Hair follicle dermal papilla cell (primary cell): ENCODE measurements at places on chromosomes 5 and 9. TPM values are rescaled to one million over a fixed set of nuclear protein-coding genes. Genes with fewer than 3 reads are reported as not detected.

The OR1Q1 gene
- 0.36 and 0.65 TPM in 2 replicates for total RNA-seq

The GOLGA1 gene
- total RNA-seq: 10.4 and 13.6 TPM in 2 replicates

The DMRT3 gene
- total RNA-seq: not detected in 2 replicates

The SV2C gene
- not detected in 2 replicates for total RNA-seq

The N4BP3 gene
- total RNA-seq: 0.32 and 0.36 TPM in 2 replicates

The CDKN2B gene
- 17.9 and 22.1 TPM in 2 replicates for total RNA-seq

The TAS2R1 gene
- total RNA-seq: not detected in 2 replicates

The IRX2 gene
- total RNA-seq: 28.6 and 29.6 TPM in 2 replicates

The ASPN gene
- 38.5 and 49.8 TPM in 2 replicates for total RNA-seq

The PCDHGA9 gene
- total RNA-seq: 7.1 and 7.3 TPM in 2 replicates

The UHRF2 gene
- total RNA-seq: 50.4 and 68.2 TPM in 2 replicates

The CTNND2 gene
- total RNA-seq: not detected in 2 replicates

The NPR3 gene
- total RNA-seq: 21.4 and 31.9 TPM in 2 replicates

The ARID3C gene
- total RNA-seq: 0.12 and 0.32 TPM in 2 replicates

The EIF4E1B gene
- total RNA-seq: not detected in 2 replicates

The SLC36A2 gene
- not detected in 2 replicates for total RNA-seq

The LCN15 gene
- not detected in 2 replicates for total RNA-seq

The IFNB1 gene
- not detected in 2 replicates for total RNA-seq

The NUTM2G gene
- not detected in 2 replicates for total RNA-seq

The GLDC gene
- not detected in 2 replicates for total RNA-seq

The IFNA6 gene
- not detected in 2 replicates for total RNA-seq
